M059J (cell line): ENCODE measurements at places on chromosomes 1 and 21. TPM values are rescaled to one million over a fixed set of nuclear protein-coding genes. Genes with fewer than 3 reads are reported as not detected.
A peak's percentile ranks its signal among the peaks of the same experiment; 100 is the strongest.

- DNase-seq = no peak
Observed at GRCh38 chr1:182670032-182670749, 14.2 kb downstream of the RGS8 start.

DNA sequence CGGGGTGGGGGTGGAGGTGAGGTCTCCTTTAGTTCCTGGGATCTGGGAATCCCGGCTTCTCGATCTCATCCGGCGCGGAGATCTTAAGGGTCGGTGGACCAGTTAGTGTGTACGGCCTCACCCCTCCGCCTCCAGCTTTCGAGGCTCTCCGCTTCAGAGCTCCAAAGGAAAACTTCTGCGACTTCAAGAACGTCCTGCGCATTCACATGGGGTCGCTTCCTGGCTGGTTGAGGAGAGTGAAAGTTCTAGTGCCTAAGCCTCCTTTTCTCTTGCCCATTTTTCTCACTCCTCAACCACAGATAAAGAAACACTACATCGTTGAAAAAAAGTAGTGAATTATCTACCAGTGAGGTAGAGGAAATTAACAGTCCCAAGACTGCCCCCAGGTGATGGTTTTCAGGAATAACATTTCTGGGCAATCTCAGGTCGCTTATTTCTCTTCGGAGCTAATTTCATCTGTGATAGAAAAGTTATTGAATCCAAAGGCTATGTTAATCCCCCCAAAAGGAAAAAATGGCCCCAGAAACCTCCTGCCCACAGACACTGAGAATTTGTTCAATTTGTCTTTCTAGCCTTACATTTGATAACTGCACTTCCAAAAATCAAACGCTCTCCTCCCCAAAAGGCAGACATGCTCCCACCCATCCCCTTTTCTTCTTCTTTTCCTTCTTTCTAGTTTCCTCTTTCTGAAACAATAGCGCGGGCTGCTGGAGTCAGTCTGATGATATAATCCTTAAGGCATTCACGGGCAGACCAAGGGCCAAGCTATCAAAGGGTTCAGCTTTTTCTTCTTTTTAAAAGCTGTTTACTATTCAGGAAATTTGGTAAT is 20.6 kb upstream of the TBX15 start:
- peak; percentile 73 for DNase-seq

- no peak for DNase-seq
Observed at GRCh38 chr1:94117259-94117851, 3.6 kb downstream of the ABCA4 start.

- DNase-seq = no peak
Observed at GRCh38 chr21:38683222-38683621, 122.5 kb upstream of the ETS2 start.

GRCh38 chr1:94608142-94608851 is 66.7 kb upstream of the F3 start:
- peak; percentile 24 for DNase-seq

DNA sequence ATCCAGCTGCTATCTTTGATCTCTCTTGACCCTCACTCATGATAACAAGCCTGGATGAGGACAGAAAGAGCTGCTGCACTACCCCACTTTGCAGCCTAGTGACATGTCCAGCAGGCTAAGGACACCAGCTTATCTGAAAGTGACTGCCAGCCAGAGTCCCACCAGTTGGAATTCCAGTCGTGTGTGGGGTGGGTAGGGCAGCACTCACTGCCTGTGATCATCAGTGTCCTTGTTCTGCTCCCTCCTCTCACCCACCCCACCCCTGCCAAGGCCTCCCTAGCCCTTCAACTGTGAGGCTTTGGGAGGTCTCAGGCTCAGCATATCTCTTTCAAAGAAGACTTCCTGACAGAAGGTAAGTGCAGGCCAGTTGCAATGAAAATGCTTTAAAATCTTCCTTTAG is 15.5 kb upstream of the NMNAT2 start:
- DNase-seq = no peak

GRCh38 chr1:110951161-110951560 is 12.6 kb downstream of the LRIF1 start:
- no peak for DNase-seq

DNA sequence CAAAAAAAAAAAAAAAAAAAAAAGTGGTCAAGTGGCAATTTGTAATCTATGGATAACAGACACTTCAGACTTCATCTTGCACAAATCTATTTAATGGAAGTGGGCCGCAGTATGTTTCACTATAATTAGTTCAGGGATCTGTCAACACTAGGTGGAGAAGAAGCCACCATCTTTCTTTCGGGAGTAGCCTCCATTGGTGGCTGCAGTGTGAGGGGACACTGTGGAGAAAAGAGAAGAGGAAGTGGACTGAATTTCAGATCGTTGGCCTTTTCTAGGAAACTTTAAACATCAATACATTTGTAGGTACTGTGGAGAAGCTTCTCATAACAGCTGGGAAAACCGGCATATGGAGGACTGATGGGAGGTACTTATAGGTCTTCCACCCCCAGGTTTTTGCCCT is 8.0 kb upstream of the ELAPOR1 start:
- no peak for DNase-seq

GRCh38 chr1:226082587-226082917 is 20.0 kb downstream of the H3-3A start:
- no peak for DNase-seq

DNA sequence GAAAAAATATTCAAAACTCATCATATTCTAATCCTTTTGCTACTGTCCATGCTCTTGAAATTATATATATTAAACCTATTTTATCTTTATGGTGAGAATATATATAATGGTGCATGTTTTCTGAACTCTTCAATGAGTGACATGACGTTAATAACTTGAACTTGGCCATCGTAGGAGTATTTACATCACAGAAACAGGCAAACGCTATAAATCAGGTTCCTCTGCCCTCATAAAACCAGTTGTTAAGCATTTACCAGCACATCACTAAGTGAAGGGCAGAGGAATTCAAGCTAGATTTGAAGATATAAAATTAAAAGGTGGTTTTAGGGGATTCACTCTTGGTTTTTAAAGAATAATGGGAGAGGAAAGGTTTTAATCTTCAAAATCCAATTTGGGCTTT is 20.5 kb downstream of the NID1 start:
- no peak for DNase-seq

- DNase-seq = no peak
Observed at GRCh38 chr1:151535326-151536271, 4.5 kb upstream of the TUFT1 start.

DNA sequence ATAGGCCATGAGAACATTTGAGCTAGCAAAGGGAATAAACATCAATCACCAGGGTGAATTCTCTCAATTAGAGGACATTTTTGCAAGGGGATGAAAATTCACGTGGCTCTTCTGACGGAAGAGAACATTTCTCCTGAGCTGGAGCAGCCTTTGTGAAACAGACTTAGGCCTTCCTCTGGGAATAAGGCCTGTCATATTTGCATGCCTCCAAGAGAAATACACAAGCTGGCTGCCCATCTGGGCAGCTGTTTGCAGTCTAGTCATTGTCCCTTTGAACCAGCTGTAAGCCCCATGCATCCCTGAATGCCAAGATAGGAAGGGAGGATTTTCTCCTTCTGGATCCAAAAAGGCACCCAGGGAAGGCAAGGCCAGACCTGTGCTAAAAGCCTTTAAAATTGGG is 5.5 kb downstream of the LEMD1 start:
- no peak for DNase-seq

GRCh38 chr1:197902454-197903195 is at the start of gene C1orf53:
Gene C1orf53, plus strand, starts transcription at chr1:197902630. Its CDS starts 20 bp downstream, at chr1:197902650.
- DNase-seq = peak; percentile 86

DNA sequence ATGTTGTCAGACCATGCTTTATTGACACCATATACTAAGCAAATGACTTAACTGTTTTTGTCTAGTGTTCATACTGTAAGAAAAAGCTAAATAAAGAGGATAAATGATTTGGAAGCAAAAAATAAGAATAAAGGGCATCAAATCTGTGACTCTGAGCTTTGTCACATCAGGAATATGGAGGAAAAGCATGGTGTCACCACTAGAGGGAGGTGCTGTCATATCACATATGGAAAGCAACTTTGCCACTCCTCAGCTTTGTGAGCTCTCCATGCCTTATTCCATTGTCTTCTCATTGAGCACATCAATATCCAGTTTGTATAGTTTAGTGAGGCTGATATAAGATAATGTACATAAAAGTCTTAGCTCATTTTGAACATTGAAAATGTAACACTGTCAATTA is 20.8 kb upstream of the GBP1 start:
- DNase-seq = peak; percentile 40

GRCh38 chr1:217029281-217030157 is 306.3 kb upstream of the ESRRG start:
- peak; percentile 69 for DNase-seq

GRCh38 chr1:27057389-27057788 is 44.7 kb upstream of the TENT5B start:
- no peak for DNase-seq

GRCh38 chr1:95532335-95532734 is 298.3 kb downstream of the RWDD3 start:
- no peak for DNase-seq

DNA sequence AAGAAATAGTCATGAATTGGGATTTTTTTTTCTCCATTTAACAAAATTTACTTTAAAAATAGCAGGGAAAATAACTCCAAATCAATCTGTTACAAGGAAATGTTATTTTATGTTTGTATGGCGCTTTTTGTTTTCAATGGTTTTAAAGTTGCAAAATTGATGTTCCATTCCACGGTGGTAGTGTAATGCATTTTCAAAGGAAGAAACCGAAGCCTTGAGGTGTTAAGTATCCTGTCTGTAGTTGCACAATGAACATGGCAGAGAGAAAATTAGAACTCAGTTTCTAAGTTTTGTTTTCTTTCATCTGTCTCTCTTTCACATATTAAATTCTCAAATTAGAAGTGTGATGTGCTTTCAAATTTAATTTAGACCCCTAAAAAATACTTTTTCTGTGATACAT is 841.8 kb downstream of the USP25 start:
- no peak for DNase-seq

DNA sequence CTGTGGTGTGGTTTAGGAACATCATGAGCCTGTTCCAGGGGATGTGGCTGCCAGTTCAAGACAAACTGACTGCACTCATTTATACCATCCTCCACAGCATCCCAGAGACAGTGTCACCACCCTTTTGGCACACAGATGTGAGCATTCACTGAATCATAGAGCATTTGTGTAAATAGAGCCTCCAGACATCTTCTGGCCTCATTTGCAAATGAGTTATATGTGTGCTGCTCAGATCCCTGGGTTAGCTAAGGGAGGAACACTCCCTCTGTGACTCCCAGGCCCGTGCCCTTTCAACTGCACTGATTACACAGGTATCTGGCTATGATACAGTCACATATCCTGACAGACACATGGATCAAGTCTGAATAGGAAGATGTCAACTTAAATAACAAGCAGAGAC is 351.5 kb upstream of the PLD5 start:
- no peak for DNase-seq

DNA sequence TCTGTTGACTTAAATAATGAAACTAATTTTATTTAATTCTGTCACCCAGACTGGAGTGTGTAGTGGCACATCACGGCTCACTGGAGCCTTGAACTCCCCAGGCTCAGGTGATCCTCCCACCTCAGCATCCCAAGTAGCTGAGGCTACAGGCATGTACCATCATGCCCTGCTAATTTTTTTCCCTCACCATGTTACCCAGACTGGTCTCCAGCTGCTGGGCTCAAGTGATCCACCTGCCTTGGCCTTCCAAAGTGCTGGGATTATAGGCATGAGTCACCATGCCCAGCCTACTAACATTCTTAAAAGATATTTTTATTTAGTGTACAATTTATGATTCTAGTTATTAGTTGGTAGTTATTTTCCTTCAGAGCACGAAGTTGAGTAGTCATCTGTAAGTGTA is 49.5 kb downstream of the NRDC start:
- peak; percentile 20 for DNase-seq

GRCh38 chr1:248696261-248696660 is 6.3 kb downstream of the OR14I1 start:
- DNase-seq = peak; percentile 34

DNA sequence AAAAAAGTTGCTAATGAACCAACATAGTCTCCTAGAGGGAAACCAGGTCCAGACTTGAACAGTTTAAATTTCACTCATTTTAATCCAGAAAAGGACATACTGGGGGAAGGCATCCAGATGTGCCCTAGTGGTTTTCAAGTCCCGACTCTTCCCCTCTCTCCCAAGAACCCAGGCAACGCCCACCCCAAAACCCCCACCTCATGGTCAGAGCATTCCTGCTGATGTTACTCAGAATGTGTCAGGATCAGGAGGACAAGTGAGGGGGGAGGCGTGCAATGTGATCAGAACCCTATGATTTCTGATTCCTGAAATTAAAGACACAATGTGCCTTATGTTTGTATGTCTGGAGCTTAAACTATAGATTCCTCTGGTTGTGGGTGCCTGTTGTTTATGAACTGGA is 1.6 kb upstream of the CTSK start:
- no peak for DNase-seq

DNA sequence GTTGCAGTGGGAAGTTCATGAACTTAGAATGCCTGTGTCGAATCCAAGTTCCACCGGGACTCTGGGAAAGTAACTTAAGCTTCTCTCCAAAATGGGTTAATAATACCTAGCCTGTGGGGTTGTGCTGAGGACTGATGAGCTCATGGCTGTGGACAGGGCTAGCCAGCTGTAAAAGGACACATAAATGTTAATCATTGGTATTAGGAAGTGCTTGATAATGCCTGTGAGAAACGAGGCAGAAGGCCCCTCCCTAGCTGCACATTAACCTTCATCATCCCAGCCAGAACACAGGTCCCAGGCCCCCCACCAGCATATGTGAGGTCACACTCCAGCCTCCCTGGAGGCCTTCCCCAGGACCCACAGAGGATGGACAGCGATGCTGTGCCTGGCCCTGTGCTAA is 789 bp upstream of the GJB4 start:
- no peak for DNase-seq

- DNase-seq = no peak
Observed at GRCh38 chr21:8991968-8992621, 1529.3 kb upstream of the TPTE start.

GRCh38 chr1:246558041-246558440 is 8.0 kb downstream of the TFB2M start:
- no peak for DNase-seq

GRCh38 chr1:15756143-15757015 is 2.2 kb upstream of the FBLIM1 start:
- DNase-seq = peak; percentile 35

SLC6A9 gene
- total RNA-seq = 2.1 and 5.1 TPM in 2 replicates

ATP13A2 gene
- total RNA-seq = 18.3 and 36.3 TPM in 2 replicates

SPRR2F gene
- total RNA-seq = not detected in 2 replicates

DCST1 gene
- total RNA-seq = not detected in 2 replicates

LCE2A gene
- total RNA-seq = not detected in 2 replicates

SELL gene
- total RNA-seq = 0.15 TPM in 1 of 2 replicates, not detected in the other

DMRTA2 gene
- 0.32 and 1.4 TPM in 2 replicates for total RNA-seq

LENEP gene
- total RNA-seq = not detected in 2 replicates

AIRE gene
- total RNA-seq = not detected in 2 replicates
